ENCODE measurements at places on chromosomes 4 and X.

GRCh38 chrX:116318672-116319071 lies 117.7 kb upstream of the SLC6A14 start:
- no peak for DNase-seq

DNA sequence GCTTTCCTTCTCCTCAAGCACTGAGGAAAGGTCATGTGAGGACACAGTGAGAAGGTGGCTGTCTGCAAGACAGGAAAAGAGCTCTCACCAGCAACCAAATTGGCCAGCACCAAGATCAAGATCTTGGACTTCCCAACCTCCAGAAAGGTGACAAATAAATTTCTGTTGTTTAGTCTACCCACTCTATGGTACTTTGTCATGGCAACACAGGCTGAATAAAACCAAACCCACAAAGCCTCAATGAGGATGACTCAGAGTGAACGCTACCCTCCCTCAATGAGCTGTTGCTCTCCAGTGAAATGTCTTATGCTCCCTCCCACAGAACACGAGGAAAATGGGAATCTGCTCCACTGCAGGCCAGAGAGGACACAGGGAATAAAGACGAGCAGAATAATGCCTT lies 244.1 kb downstream of the RAB28 start:
- DNase-seq, result peak; percentile 10

- DNase-seq, result no peak
These were observed 85.6 kb upstream of the CXorf66 start for GRCh38 chrX:140050906-140051305.

- DNase-seq, result no peak
These were observed 191.0 kb downstream of the PRDM5 start for GRCh38 chr4:120731561-120731960.

DNA sequence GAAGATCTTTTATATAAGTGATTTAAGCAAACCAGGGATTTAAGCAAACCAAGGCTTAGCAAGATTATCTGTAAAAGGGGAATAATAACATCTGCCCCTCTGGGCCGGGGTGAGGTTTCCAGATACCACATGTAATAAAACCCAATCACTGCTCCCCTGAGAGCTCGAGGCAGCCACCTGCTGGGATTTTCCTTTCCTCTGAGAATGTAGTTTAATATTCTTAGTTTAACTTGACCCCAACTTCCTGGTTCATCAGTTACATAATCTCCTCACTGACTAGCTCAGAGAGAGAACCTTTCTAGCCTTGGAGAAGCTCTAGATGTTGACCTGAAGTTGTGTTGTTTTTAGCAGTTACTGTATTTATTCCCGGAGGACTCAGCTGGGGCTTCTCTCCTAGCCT lies 322.4 kb downstream of the ARHGAP10 start:
- DNase-seq, result no peak

DNA sequence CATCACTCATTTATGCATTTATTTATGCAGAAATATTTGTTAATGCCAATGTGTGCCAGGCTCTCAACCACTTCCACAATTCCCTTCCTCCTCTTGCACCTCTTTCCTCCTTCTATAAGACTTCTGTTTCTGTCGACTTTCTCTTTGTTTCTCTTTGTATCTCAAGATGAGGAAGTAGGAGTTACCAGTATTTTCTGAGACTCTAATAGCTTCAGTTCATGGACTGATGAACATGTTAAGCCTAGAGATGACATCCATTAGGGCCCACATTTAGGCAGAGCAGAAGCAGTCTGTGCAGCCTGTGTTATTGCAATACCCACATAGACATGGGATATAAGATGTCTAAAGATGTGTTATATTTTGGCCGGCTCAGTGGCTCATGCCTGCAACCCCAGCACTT lies 241.8 kb upstream of the SMIM31 start:
- DNase-seq, result no peak

GRCh38 chr4:166366012-166366411 lies 493.0 kb downstream of the TLL1 start:
- DNase-seq, result no peak

GRCh38 chr4:88674565-88674964 lies 23.1 kb downstream of the NAP1L5 start:
- no peak for DNase-seq

DNA sequence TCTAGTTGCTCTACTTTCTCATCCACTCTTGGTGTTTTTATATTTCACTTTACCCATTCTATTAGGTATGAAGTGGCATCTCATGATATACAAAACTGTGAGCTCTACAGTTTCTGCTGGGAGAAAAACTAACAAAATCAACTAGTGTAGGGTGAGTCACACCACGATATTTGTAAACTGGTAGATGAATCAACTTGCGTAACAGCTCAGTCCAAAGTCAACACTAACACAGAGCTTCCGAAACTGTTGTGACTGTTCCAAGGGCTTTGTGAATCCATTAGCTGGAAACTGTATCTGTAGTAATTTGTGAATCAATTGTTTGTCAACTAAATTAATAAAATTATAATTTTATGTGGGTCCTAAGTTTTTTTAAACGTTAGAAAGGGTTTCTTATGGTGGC lies 119.8 kb upstream of the TSPAN5 start:
- DNase-seq, result no peak

DNA sequence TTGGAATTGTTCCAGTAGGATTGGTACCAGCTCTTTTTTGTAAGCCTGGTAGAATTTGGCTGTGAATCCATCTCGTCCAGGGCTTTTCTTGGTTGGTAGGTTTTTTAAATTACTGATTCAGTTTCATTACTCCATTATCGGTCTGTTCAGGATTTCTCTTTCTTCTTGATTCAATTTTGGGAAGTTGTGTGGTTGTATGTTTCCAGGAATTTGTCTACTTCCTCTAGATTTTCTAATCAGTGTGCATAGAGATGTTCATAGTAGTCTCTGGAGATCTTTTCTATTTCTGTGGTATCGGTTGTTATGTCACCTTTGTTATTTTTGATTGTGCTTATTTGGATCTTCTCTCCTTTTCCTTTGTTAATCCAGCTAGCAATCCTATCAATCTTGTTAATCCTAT lies 248.7 kb downstream of the ARHGAP10 start:
- DNase-seq, result no peak
